Activated CD4-positive, alpha-beta T cell treated with anti-CD3 and anti-CD28 coated beads, Interleukin-2, Interleukin-6, amounts not matched to agents 100 ng/mL and 50 ng/mL, durations not matched to agents 16 hours and 8 hours (primary cell): ENCODE measurements at places on chromosomes 4 and X.

DNA sequence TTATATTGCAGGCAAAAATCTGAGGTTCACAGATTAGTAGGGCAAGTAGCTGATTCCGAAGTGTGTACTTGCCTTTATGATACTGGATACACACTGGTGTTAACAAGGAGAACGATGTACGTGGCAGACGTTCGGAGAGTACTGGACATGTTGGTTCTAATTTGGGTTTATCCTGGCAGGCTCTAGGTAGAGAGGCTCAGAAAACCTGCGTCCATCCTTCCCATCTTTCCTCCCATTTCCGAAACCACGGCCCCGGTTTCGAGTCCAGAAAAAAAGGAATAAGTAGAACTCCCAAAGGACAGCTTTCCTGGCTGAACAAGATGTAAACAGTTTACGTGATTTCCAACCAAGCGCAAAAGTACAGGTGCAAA is 351 bp upstream of the SLC30A9 start:
- peak; percentile 6 for DNase-seq

DNA sequence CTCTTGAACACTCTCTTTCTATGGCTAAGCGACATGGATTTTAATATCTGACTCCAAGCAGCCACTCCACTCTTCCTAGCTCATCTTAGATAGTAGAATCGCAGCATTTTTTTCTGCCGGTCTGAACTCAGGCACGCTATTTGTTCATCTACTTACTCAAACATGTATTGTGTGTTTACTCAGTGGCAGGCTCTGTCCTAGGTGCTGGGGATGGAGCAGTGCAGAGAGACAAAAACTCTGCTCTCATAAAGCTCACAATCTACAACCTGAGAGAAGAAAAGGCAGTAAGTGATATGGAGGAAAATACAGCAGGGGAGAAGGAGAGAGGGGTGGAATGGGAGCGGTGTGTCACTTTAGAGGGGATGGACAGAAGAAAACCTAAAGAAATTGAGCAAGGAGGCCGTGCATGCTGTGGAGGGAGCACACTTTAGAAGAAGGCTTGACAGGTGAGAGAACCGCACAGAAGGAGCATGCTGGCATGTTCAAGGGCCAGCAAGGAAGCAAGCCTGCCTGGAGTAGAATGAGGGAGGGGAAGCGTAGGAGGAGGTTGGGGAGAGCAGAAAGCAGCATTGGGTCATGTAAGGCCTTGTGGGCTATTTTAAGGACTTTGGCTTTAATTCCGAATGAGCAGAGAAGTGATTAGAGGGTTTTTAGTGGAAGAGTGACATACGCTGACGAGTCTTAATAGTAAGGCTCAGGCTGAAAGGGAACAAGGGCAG is 132.0 kb downstream of the ANK2 start:
- DNase-seq, result no peak

GRCh38 chr4:21041708-21042107 is 341.4 kb downstream of the PACRGL start:
- DNase-seq, result no peak

GRCh38 chr4:181971973-181972372 is 271.2 kb upstream of the TENM3 start:
- no peak for DNase-seq

- DNase-seq, result no peak
Measured at GRCh38 chrX:920234-920799, 289.7 kb downstream of the SHOX start.

DNA sequence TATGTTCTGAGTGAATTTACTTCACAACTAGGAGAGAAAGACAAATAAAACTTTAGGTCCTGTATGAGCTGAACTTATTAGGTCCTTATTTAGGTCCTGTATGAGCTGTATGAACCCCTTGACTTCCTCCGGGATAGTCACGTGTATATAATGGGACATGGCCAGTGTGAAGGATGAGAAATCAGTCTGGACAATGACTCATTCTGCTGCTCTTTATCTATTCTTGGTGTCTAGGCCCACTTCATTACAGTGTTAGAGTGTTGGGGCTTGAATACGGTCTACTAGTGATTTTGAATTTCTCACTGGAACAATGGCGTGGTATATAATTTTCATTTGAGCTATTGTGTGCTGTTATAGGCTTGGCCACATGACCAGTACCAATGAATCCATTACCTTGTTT is 21.9 kb downstream of the STK26 start:
- no peak for DNase-seq

DNA sequence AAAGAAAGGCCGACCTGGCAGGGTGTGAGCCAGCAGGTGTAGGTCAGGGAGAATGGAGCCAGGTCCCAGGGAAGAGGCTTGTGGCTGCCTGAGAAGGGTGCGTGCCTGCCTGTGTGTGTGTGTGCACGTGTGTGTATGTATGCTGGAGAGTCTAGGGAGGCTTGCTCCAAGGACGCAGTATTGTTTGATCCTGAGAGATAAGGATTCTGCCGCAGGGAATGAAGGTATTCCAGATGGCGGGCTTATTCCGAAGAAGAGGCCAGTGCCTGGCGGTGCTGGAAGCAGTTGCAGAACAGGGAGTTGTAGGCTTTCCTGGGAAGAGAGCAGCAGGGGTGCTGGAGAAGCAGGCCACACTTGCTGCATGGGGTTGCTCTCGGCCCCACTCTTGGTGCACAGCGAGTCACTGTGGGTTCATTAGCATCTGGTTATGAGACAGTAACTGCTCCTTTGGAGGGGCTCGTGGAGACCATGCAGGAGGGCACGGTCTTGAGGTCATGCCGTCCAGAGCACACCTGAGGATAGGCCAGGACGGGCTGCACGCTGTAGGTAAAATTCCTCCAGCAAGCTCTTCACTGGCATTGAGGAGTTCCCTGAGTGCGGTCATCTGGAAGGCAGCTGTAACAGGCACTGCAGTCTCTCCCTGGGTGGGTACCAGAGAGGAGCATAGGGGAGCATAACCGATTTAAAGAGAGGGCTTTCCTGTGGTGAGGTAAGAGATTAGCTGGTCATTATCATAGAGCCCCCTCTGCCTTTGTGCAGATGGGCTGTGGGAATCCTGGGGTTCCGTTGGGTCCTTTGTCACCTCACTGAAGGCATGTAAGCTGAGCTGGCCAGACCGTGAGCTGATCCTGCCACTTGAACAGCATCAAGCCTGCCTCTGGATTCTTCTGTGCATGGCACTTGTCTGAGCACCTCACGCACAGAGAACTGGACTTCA is 29.9 kb upstream of the MSANTD1 start:
- DNase-seq, result no peak

GRCh38 chr4:123064390-123064789 is 142.0 kb upstream of the NUDT6 start:
- DNase-seq, result no peak

- DNase-seq, result no peak
Measured at GRCh38 chr4:107733431-107733925, 13.4 kb upstream of the PAPSS1 start.

DNA sequence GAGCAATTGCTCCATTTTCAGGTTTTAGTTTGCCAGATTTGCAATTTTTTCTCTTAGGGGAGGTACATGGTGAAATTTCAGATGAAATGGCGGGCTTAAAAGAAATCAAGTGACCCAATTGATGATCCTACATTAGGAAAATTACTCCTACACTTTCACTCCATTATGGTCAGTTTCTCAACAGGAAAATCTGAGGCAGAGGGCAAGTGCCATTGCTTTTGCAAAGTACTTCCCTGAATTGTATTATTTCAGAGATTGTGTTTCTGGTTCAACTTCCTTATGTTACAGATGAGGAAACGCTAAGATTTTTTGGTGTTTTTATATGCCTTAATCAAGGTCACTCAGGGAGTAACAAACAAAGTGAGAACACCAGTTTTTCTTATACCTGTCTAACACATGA is 302.2 kb downstream of the ARAP2 start:
- no peak for DNase-seq
